ENCODE measurements at places on chromosomes 11 and 22.

GRCh38 chr22:46148816-46149511 is 1.4 kb upstream of the PPARA start:
- no peak for ATAC-seq

DNA sequence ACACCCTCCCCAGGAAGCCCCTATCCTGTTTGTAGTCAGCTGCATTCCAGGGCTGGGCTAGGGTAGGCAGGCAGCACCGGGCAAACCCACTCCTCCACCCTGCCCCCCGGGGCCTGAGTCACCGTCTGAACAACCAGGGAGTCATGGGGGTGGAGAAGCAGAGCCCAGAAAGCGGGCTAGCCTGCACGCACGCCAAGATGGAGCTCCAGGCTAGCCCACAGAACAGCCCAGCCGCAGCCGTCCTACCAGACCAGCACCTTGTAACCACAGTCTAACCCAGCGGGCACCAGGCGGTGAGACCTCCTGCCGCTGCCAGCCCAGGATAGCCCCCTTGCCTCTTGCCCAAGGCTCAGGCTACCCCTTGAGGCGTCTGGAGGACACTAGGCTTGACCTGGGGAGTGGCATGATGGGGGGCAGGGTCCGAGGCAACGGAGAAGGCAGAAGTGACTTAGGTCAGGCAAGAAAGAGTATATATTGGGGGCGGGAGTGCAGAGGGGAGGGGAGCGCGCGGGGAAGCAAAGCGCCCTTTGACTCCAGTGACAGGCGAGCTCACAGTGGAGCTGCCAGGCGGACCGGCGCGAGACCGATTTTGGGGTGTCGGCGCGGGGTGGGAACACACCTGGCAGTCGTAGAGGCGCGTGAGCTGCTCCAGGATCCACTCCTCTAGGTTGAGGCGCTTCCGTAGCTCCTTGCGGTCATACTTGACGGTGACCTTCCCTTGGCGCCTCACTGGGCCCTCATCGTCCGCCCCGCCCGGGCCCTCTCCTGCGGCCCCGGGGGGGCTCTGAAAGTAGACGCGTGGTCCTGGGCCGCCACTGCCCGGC is 734 bp downstream of the PPP1R14B start:
- ATAC-seq = peak; percentile 1

DNA sequence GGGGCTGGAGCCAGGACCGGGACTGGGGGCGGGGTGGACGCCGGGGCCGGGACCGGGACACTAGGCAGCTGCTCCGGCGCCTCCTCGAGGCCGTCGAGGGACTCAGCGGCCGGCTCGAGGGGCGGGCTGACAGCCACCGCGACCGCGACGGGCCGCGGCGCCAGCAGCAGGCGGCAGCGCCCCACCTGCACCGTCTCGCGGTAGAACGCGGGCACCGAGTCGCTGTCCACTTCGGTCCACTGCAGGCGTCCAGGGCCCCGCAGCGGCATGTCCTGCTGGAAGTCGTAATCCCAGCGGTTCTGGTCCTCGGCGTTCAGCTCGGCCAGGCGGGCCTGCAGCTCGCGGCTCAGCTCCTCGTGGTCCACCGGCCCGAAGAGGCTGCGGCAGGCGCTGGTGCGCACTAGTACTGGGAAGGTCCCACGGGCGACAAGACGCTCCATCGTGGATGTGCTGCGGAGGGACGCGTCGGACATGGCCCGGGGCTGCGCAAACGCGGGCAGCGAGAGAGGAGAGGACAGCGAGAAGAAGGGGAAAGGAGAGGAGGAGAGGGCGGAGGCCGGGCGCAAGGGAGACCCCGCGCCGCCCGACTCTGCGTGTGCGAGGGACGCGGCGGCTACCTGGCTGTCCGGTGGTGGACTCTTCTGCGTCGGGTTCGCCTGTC is 428 bp downstream of the CDKN1C start:
- ATAC-seq = peak; percentile 24

DNA sequence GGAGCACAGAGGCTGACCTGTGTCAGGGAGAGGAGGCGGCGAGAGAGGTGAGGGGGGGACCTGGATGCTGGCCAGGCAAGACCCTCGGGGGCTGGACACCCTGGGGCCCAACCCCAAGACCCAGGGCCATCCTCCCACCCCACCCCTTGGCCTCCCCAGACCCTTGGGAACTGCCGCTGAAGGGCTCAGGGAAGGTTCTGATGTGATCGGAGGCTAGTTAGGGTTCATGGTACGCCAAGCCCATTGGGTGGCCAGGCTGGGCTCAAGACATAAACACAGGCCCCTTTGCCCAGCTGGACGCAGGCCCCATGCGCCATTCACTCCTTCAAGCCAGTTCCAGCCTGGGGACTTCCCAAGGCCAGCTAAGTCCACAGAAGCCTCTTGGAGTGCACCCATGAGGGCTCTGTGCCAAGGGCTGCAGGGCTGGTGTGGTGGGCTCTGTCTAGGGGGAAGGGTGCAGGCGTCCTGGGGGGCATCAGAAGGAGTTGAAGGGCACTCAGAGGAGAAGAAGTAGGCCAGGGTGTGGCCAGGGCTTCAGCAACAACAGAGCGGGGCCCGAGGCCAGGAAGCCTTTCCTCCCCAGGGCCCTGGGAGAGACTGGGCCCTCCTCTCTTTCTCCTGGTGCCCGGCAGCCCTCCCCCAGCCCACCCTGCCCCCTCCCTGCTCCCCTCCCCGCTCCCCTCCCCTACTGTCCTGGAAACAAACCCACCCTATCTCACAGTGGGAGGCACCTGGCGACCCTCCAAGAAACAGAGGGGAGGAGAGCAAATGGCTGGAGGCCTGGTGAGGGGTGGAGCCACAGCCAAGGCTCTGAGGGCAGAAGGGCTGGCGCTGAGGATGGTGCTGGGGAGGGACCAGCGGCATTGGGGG is 12.9 kb downstream of the TSPAN32 start:
- peak; percentile 85 for ATAC-seq

DNA sequence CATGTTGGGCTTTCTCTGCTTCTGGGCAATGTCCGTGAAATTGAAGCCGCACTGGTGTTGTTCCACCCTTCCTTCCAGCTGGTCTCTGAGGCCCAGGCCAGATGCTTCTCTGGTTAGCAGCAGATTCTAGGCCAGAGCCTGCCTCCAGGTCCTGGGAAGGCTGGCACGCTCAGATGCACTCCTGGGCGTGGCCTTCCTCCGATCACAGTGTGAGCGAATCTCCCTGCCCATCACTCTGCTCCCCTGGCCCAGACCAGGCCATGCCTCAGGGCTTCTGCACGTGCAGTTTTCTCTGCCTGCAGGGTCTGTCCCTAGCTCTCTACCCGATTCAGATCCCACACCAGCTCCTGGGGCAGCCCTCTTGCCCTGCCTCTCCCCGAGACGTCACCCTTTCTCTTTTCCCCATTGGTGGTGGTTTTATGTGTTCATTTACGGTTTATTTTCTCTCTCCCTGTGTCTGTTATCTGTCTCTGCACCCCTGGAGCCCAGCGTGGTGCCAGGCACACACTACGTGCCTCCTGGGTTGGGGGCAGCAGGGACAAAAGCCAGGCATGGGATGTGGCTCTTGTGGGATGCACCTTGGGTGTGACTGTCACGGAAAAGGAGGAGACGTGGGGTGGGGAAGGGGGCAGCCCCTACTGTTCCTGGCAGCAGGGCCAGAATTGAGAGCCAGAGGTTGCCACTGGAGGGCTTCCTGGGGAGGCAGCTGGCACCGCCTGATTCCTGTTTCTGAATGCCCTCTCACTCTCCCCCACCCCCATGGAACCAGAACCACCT is 66.0 kb downstream of the KCNQ1 start:
- no peak for ATAC-seq

DNA sequence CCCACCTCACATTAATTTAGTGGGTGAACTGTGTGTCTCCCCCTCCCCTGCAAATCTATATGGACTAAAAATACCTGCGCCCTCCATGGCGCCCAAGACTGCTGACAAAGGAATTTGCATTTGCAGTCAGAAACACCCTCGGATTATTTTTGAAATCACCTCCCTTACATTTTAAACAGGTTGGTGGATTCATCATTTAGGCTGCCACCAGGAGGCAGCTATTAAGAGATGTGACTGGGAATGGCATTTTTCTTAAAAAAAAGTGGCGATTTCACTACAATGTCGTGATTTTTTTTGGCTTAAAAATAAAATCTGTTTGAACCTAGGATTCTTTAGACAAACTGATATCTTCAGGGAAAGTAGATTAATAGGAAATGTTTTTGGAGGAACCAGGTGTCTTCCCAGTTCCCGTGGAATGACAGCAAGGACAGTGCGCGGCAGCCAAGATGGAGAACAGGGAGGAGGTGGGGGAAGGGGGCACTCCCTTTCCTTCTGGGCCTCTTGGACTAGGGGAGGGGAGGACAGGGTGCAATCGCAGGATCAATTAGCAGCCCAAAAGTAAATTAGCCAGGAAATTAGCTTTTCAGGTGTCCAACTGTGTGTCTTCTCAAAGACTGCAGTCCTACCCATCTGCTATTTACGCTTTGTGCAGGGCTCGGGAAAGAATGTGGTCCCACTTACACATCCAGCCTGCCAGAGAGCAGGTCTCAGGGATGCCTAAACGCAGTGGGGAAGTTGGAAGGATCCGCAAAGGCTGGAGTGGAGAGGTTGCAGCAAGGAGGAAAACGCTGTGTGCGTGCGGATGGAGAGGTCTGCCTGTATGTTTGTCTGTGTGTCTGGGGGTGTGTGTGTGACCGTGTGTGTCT is 496.4 kb downstream of the NTM start:
- ATAC-seq = no peak

DNA sequence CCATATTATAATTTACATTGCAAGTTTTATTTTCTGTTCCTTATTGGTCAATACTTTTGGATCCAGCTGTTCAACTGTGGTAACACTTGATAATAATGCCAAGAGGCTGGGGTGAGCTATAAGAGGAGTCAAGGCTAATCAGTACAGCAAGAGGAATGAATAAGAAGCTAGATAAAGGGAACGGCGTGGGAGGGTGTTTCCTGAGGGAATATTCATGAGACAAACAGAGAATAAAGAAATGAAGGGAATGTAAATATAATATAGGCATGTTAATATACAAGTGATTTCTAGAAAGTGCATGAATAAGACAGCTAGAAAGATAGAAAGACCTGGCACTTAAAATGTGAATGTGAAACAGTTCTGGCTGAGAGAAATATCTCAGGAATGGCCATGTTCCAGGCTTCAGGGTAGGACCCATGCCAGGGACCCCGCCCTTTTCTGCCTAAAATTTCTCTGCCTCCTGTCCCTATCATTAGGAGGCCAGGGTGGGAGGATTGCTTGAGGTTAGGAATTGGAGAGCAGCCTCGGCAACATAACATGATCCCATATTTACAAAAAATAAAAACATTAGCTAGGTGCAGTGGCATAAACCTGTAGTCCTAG is 3.9 kb downstream of the OR51B4 start:
- no peak for ATAC-seq

GRCh38 chr22:44606126-44606525 is 95.9 kb upstream of the PRR5 start:
- no peak for ATAC-seq

DNA sequence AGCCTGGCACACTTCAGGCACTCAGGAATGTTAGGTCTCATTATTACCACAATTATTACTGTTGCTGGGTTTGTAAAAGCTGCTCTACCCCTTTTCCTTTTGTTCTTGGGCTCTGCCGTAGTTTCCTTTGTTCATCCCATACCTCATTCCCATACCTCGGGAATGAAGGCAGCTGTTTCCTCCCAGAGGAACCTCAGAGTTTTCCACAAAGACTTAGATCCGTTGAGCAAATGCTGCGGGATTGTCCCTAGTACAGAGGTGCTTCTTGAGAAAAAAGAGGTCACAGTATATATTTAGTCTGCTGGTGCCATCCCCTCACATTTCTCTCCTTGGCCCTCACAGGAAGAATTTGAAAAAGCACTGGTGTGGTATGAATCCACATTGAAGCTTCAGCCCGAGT is 134.7 kb downstream of the TTC17 start:
- ATAC-seq = no peak

DNA sequence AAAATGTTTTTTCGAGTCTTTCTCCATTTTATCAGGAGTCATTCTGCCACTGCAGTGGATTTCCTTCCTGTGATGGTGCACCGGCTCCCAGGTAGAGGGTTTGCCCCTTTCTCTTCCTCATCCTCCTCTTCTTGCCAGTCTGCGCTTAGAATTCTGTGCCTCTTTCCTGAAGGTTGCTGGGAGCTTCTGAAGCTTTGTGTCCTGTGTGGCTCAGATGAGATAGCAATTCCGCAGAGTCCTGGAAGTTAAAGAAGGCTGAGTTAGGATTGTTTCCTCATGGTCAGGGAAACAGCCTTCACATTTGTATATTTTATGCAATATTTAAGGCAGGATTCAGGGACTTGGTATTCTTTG is 264 bp downstream of the BCO2 start:
- peak; percentile 45 for ATAC-seq

GRCh38 chr11:72807021-72807693 is 7.1 kb upstream of the ATG16L2 start:
- ATAC-seq = no peak

DNA sequence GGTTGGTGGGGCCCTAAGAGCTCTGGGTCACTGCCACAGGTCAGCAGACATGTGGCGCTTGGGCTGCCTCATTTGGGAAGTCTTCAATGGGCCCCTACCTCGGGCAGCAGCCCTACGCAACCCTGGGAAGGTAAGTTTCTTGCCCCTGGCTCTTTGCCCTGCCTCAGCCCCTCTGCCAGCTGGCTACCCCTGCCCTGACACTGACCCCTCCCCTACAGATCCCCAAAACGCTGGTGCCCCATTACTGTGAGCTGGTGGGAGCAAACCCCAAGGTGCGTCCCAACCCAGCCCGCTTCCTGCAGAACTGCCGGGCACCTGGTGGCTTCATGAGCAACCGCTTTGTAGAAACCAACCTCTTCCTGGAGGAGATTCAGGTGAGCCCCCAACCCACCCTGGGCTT is 1.9 kb downstream of the SCYL1 start:
- no peak for ATAC-seq

GRCh38 chr11:13534358-13534757 is 38.6 kb upstream of the PTH start:
- no peak for ATAC-seq
